Fibroblast of skin of right biceps (primary cell): ENCODE measurements at places on chromosomes 7 and 10.

GRCh38 chr7:123637878-123638277, 17.8 kb upstream of the LMOD2 start:
- no peak for DNase-seq

GRCh38 chr7:146791344-146792285, 675.0 kb downstream of the CNTNAP2 start:
- DNase-seq: peak; percentile 23

GRCh38 chr7:151503902-151504714, 15.6 kb downstream of the RHEB start:
- DNase-seq: peak; percentile 80

DNA sequence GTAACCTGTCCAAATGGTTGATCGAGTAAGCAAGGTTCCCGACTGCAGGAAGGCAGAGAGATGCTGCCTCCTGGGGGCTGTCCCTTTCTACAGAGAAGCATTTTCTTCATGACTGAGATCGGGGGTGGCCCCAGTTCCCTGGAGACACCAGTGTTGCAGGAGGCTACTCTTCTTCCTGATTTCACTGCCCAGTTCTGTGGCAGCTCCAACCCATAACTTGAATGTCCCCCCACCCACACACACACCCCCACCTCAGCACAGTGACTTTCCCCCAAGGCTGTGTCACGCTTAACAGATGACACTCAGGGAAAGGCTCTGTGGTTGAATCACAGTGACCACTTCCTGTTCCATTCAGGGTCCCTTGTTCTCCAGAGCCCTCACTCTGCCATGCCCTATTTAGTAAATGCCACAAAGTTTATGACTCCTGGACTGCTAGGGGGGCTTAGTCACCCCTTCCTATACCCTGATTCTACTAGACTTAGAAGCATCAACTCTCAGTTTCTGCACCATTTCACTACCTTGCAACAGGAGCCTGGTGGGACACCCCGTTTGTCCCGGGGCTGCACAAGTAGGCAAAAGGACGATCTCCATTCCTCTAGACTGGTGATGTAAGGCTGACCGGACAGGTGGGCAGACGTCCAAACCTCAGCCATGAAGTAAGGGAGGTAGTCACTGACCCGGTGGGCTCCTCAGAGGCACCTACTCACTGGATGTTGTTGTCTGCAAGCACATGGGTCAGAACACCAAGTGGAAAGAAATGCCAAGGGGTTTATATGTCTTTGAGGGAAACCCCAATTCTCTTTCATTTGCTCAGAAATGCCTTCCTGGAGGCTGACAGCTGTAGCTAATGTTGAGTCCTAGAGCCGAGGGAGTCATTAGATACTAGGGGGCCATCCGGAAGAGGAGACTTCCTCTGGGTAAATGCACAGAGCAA, 31.3 kb upstream of the SMC3 start:
- DNase-seq: peak; percentile 84

DNA sequence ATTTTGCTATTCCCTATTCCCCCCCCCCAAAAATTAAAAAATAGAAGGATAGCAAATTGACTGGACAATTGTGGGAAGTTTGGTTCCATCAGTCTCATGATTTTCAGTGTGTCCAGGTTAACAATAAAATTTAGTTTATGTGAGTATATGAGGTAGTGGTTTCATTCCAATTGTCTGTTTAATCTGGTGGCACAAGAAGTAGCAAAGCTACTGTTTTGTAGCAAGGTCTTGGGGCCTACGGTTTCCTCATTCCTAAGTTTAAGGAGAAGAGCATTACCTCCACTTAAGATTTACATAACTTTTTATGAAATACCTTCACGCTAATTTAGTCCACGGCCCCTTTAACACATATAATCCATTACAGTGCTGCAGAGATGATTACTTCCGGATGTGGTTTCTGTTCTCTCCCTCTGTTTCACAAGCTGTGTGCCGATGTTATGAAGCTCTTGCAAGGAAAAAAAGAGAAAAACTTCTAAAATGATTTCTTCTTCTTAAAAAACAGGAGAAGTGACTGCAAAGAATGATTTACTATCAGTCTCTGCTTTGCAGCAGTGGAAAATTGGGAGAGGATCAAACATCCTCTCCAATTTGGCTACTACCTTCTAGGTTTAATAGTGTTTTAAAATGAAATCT, 32.7 kb upstream of the NPVF start:
- DNase-seq: peak; percentile 72

- DNase-seq: peak; percentile 83
Observed at GRCh38 chr10:122495406-122496340, 34.3 kb downstream of the HTRA1 start.

DNA sequence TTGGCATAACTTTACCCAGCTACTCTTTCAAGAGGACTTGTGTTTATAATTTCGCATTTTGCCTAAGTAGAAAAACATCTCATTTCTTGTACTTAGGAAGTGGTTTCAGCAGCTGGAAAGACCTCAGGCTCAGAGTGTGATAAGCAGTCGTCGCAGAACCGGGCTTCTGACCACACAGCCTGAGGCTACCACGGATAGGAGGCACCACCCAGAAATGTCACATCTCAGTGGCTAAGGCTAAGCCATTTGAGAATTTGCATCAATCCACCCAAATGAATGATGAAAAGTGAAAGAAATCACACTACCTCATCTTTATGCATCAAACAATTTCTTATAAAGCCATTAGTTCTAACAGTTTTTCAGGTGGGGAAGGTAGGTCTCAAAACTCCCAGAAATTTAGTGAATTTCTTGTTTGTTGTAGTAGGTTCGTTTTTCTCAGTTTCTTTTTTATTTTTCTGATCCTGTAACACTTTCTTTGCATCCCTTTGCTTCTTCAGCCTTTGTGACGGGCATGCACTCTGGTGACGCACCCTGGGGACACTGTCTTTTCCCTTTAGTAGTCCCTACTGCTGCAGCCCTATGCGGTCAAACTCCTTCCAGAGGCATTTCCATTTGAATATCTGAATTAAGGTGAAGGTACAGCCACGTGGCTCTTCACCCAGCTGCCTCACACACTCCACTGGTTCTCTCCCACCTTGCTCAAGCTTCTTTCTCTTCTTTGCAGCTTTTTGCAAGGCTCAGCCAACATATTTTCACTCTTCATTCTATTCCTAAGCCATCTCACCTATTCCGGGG, 68.5 kb downstream of the MAP3K8 start:
- no peak for DNase-seq

GRCh38 chr7:131546583-131547141, 9.8 kb downstream of the PODXL start:
- peak; percentile 53 for DNase-seq

- peak; percentile 87 for DNase-seq
Observed at GRCh38 chr10:17527514-17528146, 73.2 kb upstream of the ST8SIA6 start.
